AG04450 (cell line): ENCODE measurements at places on chromosomes 13 and 19.

GRCh38 chr13:107351305-107351704 lies 783.4 kb upstream of the ARGLU1 start:
- DNase-seq = no peak

GRCh38 chr19:52898101-52898500 lies 666 bp upstream of the ZNF320 start:
- DNase-seq = no peak

- no peak for DNase-seq
Measured at GRCh38 chr13:35859981-35860380, 271.2 kb downstream of the DCLK1 start.

GRCh38 chr19:31185261-31185660 lies 164.0 kb downstream of the TSHZ3 start:
- no peak for DNase-seq

GRCh38 chr13:48775804-48776203 lies 122.1 kb downstream of the CYSLTR2 start:
- DNase-seq = peak; percentile 87

GRCh38 chr19:18939922-18940768 lies 872 bp downstream of the HOMER3 start:
- DNase-seq = no peak

- no peak for DNase-seq
Measured at GRCh38 chr19:18839465-18840287, 7.9 kb downstream of the UPF1 start.

DNA sequence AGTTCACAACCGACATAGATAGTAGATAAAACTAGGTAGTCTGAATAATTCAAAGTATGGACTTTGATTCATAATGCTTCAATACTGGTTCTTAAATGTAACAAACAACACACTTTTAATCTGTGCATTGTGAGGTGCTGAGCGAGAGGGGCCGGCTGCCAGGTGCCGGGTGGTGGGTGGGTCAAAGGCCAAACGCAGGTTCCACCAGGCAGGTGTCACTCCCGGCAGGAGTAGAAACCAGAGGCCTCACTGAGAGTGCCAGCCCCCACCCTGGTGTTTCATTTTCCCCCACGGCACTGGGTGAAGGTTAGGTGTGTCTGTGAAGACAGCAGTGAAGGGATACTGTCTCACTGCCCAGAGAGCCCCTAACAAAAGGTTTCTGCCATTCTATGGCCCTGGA lies 4.2 kb upstream of the TUBGCP3 start:
- DNase-seq = no peak

- no peak for DNase-seq
Measured at GRCh38 chr13:110911880-110912279, 3.0 kb downstream of the ANKRD10 start.

GRCh38 chr13:31172535-31172934 lies 10.8 kb upstream of the HSPH1 start:
- DNase-seq = peak; percentile 49

DNA sequence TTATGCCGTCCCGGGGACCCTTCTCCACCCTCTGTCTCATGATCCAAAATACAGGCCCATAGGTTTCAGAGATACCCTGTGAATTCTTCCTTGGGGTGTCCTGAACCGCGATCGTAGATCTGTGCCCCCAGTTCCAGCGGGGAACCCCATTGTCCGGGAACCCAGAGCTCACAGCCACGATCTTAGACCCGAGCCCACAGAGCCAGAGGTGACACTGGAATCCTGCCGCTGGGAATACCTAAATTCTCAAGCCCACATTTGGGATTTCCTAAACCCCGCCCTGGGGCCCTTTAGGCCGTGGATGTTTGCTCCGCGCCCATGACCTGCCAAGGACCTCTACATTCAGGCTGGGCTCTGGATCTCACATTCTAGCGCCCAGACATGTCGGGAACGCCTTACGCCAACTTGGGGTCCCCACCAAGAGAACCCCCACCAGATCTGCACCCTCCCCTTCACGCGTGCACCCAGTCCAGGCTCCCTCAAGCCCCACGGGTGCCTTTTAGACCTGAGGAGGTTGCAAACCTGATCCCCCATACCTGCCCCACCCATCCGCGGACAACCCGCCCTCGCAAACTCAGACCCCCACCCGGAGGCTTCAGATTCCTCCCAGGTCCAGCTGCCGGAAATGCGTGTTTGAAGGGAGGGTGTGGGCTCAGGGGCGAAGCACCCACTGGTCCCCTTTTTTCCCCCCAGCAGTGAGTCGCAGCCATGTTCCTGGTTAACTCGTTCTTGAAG lies 605 bp downstream of the CAPNS1 start:
- no peak for DNase-seq

GRCh38 chr19:18225702-18226468 lies at the start of gene PDE4C:
Gene PDE4C (minus strand): TSS chr19:18226438. CDS start chr19:18226415, 23 bp downstream.
- no peak for DNase-seq

DNA sequence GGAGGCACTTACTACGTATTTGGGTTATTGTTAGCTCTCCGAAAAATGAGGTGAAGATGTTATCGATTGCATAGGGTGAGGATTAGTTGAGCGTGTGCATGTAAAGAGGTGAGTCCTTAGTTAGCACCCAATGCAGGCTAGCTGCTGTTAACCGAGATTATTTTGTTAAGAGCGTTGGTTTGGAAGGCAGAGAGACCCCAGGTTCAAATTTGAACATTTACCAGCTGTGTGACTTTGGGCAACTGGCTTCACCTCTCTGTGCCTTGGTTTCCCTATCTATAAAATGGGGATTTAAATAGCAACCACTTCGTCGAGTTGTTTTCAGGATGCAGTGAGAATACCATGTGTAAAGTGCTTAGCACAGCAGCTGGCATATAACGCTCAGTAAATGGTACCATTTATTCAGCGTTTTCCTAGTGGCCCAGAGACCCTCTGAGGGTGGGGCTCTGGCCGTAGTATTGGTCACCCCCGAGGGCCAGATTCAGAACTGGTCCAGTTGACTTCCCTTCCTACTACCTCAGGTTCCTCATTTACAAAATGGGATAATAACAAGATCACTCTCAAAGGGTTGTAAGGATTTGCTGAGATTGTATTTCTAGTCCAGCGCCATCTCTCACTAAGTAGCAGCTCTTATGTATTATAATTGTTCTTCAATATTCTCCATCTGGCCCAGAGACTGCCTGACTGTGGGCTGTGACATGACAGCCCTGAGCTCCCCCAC lies 887 bp downstream of the SIPA1L3 start:
- no peak for DNase-seq

GRCh38 chr13:68608147-68608546 lies 1378.0 kb upstream of the PCDH9 start:
- DNase-seq = no peak

DNA sequence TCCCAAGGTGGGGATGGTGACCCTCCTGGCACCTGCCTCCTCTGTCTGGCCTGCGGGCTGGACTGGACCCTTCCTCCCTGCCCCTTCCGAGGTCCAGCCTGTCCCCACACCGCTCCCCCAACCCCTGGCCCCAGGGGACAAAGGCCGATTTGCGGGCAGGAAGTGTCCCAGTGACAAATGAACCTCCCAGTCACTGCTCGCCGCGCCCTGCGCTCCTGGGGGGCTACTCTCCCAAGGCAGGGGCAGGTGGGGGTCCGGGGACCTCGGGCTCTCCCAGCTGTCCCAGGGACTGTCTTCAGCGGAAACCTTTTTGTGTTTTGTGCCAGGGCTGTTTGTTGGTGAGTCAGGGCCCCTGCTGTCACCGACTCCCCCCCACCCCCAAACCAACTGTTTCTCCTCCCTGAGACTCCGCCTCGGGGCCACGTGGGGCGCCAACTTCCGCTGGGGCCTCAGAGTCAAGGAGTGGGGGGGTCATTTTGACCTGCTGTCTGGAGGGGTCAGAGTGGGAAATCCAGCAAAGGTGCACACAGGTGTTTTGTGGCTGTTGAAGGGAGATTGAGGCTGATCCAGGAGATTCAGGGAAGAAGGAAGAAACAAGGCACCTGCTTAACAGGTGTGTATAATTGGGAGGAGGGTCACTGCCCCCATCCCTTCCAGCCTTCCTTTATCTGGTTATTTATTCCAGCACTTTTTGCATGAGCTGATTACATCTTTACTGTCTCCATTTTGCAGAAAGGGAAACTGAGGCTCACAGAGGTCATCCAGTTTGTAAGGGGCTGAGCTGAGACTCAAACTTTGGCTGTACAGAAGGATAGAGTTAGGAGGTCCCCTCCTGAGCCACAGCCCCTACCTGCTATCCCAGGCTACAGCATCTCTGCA lies 831 bp downstream of the PGPEP1 start:
- DNase-seq = no peak
